ENCODE measurements at places on chromosomes 12 and 14.
A peak's percentile ranks its signal among the peaks of the same experiment; 100 is the strongest.

DNA sequence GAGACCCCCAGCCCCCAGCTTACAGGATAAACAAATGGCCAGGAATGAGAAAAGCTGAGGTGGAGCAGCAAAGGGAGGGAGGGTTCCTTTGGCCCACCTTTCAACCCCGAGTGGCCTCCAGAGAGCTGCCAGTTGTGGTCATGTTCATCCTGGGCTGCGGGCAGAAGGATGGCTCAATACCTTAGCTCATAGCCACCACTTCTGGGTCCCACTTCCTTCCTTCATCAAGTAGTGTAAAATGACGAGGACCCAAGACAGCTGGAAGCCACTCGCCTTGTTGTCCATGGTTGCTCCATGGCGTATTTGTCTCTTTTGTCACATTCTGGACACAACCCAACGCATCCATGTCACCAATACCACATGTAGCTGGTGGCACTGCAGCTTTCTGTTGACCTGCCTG is 24.2 kb downstream of the CRACR2A start:
- DNase-seq, result no peak

- DNase-seq, result no peak
These were observed 1053.8 kb downstream of the BCL11B start for GRCh38 chr14:98218218-98218617.

DNA sequence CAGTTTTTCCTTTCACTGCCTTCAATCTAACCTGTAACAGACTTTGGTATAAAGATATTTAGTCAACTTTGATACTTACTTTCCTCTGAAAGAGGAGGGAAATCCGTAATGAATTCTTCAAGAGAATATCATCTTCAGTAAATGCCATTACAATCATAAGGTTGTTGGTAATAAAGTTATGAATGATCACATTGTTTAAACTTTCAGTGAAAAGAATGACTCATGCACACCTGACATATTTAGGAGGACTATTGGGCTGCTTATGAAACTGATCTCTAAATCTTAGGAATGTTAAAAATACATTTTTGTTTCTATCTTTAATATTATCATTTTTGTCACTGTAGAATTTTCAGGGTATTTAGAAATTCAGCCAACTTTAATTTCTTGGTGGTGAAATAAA is 474.7 kb downstream of the SLC16A7 start:
- DNase-seq, result peak; percentile 31

- DNase-seq, result no peak
These were observed 38.7 kb downstream of the KCNH5 start for GRCh38 chr14:63006531-63006930.

GRCh38 chr12:53236443-53237111 is 4.6 kb upstream of the RARG start:
- no peak for DNase-seq

- peak; percentile 61 for DNase-seq
These were observed 1.8 kb upstream of the TCP11L2 start for GRCh38 chr12:106300761-106301160.
